Thoracic aorta (tissue), 2 donors: ENCODE measurements at places on chromosomes 2 and 18.

GRCh38 chr2:24228470-24228869, 53.6 kb downstream of the FAM228A start:
- no peak for DNase-seq

GRCh38 chr18:45690975-45691815, 32.8 kb upstream of the SLC14A1 start:
- DNase-seq: peak; percentile 34

- no peak for DNase-seq
Observed at GRCh38 chr2:64406407-64406774, 47.6 kb upstream of the LGALSL start.

DNA sequence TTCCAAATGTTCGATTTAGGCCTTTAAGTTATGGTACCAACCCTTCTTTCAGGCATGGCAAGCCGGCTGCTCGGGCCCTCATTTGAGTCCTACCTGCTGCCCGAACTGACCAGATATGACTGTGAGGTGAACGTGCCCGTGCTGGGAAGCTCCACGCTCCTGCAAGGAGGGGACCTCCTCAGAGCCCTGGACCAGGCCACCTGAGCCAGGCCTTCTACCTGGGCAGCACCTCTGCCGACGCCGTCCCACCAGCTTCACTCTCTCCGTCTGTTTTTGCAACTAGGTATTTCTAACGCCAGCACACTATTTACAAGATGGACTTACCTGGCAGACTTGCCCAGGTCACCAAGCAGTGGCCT, 87.2 kb downstream of the EPAS1 start:
- DNase-seq: no peak

DNA sequence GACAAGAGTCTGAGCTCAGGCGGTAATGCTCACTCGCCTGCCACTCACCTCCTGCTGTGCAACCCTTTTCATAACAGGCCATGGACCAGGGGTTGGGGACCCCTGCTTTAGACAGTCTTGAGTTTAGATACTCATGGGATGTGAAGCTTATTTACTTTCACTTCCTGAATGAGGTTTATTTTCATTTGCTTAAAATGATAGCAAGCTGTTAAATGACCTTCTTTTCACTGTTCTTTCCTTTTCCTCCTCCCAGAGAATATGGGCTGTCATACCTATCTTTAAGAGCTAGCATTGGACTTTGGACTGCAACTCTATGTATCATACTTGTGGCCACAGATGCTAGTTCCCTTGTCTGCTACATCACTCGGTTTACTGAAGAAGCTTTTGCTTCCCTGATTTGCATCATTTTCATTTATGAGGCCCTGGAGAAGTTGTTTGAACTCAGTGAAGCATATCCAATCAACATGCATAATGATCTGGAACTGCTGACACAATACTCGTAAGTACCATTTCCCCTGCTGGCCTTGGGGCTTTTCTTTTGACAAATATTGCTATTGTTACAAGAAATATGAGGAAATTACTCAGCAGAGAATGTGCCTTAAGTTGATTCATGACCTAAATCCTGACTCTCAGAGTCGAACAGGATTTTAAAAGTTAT, 168.5 kb downstream of the DPP4 start:
- DNase-seq: no peak
